ENCODE measurements at places on chromosomes 4 and X.

DNA sequence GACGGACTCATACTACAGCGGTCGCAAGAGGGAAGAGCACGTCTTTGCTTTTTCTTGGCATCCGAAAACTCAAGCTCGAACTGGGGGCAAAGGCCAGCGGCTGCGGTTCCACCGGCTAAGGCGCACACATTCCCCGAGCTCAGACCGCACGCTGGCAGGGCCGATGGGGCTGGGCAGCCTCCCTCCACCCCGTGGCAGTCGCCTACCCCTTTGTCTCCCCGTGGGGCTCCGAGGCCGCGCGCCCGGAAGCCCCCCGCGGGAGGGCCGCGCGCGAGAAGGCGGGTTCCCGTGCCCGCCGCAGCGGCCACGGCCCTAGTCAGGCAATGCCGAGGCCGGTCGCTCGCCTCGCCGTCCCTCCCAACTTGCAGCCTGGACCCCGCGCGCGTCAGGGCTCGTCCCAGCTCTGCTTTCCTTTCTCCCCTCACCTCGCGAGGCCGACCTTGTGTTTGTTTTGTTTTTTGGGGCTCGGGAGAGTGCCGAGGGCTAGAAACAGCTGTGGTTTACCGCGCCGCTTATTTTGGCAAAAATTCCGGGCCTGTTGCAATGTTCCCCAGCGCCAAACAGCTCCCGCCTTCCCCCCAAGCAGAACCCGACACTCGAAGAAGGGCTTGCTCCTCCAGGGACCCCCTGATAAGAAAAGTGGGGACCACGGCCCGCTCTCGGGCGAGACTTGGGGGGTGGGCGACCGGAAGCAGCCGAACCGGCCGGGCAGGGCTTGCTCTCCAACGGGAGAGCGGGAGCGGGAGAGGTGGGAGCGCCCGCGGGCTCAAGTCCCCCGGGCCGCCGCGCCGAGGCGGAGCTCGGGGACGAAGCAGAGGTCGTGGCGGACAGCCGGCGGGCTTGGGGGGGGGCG is 561 bp upstream of the N4BP2 start:
- DNase-seq: peak; percentile 74

GRCh38 chr4:6598641-6599040 is 23.7 kb downstream of the MAN2B2 start:
- DNase-seq: no peak

GRCh38 chr4:187364401-187364800 is 631.2 kb upstream of the ZFP42 start:
- DNase-seq: no peak

DNA sequence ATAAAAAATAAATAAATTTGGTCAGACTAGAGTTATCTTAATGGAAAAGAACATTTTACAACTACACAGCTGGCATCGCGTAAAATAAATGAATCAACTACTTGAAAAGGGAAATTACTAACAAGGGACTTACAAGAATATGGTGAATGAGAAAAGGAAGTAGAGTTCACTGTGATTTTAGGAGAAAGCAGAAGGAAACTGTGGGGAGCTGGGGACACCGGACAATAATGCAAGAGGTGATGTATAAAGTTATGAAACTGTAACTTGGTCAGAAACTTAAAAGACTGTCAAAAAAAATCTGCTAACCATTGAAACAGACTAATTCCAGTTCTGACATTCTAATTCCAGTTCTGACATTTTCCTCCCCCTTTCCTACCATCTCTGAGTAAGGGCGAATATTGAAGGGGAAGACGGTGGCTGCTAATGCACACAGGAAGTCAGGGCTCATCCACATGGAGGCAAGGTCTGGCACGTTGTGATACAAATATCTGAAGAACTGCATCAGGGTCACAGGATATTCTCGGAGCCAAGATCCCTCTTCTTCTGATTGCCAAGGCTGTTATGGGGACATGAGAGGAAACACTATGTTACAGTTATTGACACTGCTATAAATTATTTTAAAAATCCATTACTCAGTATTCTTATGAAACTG is 170.5 kb downstream of the CDS1 start:
- no peak for DNase-seq

DNA sequence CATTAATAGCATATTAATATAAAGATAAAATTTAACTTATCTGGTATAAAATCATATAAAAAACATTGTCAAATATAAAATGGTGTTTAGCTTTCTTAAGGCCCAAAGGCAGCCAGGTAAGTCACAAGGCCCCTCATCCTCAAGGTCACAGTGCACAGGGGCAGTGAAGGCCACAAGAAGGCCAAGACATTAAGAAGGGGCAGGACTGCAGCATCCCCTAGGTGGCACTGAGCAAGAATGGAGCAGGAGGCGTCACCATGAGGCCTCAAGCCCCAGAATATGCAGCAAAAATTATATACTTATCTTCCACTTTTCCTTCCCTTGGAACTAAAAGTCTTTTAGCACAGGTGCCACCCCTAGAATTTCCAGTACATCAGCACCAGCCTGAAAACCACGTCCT is 49.5 kb upstream of the MAGEA8 start:
- no peak for DNase-seq

DNA sequence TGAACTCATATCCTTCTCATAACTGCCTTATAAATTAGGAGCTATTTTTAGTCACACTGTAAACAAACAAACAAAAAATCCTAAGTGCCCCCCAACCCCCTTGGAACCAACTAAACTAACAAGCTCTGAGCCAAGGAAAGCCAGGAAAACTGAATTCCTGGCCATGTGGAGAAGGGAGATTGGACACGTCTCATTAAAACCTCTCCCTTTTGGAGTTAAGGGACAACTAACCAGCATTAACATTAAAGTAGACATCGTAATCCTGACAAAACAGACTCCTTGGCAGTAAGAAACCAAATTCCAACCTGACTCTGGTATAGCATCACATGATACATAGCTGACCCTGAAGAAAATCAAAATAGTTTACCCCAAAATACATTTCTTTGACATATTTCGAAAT is 937.1 kb upstream of the GRIA3 start:
- DNase-seq: no peak

- no peak for DNase-seq
Observed at GRCh38 chr4:17187003-17187402, 288.6 kb upstream of the LDB2 start.

GRCh38 chr4:159487284-159487747 is 384.4 kb downstream of the RAPGEF2 start:
- peak; percentile 33 for DNase-seq

DNA sequence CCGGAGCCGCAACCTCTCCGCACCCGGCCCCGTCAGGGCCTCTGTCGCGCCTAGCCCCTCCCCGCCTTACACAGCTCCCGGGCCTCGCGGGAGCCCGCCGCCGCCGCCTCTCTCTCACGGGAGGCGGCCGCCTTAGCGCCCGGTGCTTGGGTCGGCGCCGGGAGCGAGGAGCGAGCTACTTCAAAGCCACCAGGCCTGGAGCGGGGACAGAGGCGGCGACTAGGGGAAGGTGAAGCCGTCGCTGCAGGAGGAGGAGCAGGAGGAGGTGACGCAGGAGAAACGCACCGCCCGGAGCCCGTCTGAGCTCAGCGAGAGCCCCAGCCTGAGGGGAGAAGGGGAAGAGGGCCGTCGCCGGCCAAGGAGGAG is 250 bp downstream of the USP9X start:
- DNase-seq: peak; percentile 68

DNA sequence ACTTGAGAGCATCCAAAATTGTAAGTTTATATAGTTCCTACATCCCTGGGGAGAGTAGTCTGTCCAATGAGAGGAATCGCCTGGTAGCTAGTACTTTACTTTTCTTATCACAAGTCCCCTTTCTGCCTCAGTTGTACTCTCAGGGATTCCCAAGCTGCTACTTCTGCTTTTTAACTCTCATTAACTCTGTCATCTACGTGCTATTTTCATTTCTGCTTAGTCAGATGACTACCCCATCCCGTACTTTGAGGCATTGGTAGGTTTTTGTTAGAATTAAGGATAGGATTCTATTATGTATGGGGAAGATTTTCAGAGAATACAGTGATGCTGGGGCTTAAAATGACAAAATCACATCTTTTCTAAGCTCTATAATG is 24.7 kb downstream of the RBPJ start:
- no peak for DNase-seq

- DNase-seq: no peak
Observed at GRCh38 chrX:45006002-45006800, 133.2 kb downstream of the KDM6A start.

- no peak for DNase-seq
Observed at GRCh38 chrX:36241397-36241796, 321.9 kb downstream of the CFAP47 start.

- DNase-seq: no peak
Observed at GRCh38 chr4:44319129-44319528, 129.5 kb downstream of the KCTD8 start.

GRCh38 chrX:12128017-12128416 is 10.3 kb upstream of the FRMPD4 start:
- DNase-seq: no peak

GRCh38 chrX:16577483-16578029 is 72.4 kb upstream of the S100G start:
- DNase-seq: no peak

- DNase-seq: no peak
Observed at GRCh38 chr4:26020083-26020668, 106.2 kb downstream of the SMIM20 start.

- no peak for DNase-seq
Observed at GRCh38 chr4:159926871-159927270, 824.0 kb downstream of the RAPGEF2 start.

GRCh38 chrX:118627084-118627758 is 100.2 kb upstream of the IL13RA1 start:
- DNase-seq: no peak

GRCh38 chr4:47390428-47391125 is 72.9 kb downstream of the COMMD8 start:
- DNase-seq: no peak

- no peak for DNase-seq
Observed at GRCh38 chr4:156060661-156061060, 107.0 kb upstream of the CTSO start.

- DNase-seq: no peak
Observed at GRCh38 chr4:7845493-7846128, 94.0 kb downstream of the AFAP1 start.

GRCh38 chr4:10731690-10732089 is 47.1 kb upstream of the CLNK start:
- no peak for DNase-seq

GRCh38 chrX:74931214-74931613 is 6.0 kb upstream of the NEXMIF start:
- DNase-seq: no peak

DNA sequence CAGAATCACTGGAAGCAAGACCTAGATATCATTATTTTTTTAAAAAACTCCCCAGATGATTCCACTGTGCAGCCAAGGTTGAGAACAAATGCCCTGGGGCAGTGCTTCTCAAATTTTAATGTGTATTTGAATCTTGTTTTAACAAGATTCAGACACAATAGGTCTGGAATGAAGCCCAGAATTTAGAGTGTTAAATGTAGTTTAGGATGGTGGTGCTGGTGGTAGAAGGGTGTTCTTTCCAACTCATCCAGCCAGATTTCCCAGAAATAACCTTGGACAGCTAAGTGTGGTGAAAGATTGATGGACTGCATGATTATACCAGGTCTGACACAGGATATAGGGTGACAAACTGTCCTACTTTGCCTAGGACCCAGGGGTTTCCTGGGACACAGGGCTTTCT is 120.1 kb upstream of the MED14 start:
- DNase-seq: no peak

GRCh38 chr4:60500810-60501209 is 699.3 kb upstream of the ADGRL3 start:
- no peak for DNase-seq

DNA sequence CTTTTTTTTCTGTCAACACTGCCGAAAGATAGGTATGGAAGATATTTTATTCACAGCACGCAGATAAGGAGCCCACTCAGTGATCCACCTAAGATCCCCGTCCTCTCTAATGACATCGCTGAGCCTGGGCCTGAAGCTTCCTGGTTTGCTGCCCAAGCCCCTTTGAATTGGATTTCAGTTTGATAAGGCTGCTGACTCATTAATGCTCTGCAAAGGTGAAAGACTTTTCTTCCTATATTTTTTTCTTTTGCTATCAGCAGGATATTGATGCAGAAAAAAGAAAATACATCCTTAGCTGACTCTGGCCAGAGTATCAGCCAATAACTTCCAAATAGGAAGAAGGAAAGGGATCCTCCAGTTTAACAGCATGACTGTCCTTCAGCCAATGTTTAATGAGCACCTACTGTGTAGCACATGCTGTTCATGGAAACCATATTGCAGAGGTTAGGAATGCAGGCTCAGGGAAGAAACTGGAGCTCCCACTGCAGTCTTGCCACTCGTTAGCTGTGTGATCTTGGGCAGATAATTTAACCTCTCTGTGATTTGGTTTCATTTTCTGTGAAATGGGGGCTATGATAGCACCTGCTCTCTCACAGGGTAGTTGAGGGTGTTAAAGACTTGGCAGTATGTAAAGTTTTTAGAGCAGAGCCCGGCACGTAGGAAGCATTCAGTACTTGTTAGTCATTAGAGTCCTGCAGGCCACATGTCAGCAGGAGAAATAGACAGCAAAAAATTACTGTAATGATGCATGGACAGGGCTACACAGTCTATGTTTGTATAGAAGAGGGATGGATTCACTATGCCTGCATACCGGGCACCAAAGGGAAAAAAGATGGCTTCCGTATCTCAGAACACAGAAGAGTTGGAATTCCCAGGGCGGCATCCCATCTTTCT is 39.3 kb downstream of the EVC start:
- DNase-seq: no peak

- no peak for DNase-seq
Observed at GRCh38 chr4:16217300-16218051, 8.8 kb downstream of the TAPT1 start.

- peak; percentile 24 for DNase-seq
Observed at GRCh38 chrX:20116577-20117240, at the start of gene MAP7D2. Gene MAP7D2 (minus strand): TSS chrX:20116907. CDS start chrX:20116879, 28 bp downstream.

- DNase-seq: no peak
Observed at GRCh38 chr4:89939994-89940393, 45.3 kb downstream of the MMRN1 start.

DNA sequence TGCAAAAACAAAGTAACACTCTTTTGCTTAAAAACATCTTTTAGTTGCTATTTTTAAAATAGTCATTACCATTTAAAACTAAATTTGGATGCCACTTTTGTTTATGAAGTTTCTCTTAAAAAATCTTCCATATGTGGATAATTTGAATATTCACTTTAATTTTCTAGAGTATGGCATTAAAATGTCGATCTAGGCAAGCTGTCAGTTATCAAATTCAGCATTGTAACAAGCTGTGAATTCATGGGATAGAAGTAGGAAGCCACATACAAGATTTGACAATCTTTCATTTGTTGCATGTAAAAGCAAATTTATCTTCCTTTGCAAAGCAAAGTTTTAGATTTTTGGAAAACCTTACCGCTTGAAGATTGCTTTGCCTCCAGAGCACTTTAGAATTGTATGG is 191.5 kb downstream of the ARHGAP10 start:
- no peak for DNase-seq
